ENCODE measurements at places on chromosomes 6 and 20.

DNA sequence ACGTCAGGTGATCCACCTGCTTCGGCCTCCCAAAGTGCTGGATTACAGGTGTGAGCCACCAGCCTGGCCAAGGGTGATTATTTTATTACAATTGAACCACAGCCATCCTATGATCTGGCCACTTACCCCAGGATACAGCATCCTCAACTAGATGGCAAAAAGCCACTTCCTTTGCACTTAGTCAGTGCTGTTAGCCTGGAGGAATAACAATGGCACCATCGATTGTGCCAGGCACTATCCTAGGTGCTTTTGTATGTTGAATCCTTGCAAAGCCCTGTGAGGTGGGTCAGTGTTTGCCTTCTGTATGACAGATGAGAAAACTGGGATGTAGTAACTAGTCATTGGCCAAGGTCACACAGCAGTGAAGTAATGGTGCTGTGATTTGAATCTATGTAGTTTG, 11.2 kb upstream of the TTPAL start:
- DNase-seq, result no peak

DNA sequence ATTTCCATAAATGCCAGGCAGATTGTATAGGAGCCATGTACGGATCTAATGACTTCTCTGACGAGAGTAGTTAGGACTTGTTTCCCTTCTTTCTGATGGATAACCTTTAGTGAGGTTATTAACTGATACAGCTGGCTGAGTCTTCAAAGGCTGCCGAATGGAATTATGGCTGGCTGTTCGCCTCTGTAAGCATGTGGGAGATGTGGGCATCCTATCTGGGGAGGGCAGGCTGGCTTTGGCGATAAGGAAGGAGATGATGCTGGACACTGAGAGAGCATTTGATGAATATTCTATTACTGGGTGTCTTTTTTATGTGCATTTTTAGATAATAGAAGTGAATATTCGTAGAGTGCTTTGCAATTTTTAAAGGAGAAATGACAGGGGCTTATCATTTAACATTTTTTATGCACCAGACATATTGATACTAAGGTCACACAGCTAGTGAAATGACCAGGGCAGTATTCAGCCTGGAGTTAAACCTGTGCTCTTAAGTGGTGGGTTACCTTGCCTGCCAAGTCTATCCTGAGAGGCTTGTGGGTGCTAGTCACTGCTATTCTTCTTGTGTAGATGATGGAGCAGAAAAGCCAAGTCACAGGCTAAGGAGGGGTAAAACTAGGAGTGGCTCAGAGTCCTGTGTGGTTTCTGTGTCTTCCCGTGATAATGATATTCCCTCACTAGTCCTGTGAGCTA, 3.1 kb downstream of the PBOV1 start:
- DNase-seq, result no peak

DNA sequence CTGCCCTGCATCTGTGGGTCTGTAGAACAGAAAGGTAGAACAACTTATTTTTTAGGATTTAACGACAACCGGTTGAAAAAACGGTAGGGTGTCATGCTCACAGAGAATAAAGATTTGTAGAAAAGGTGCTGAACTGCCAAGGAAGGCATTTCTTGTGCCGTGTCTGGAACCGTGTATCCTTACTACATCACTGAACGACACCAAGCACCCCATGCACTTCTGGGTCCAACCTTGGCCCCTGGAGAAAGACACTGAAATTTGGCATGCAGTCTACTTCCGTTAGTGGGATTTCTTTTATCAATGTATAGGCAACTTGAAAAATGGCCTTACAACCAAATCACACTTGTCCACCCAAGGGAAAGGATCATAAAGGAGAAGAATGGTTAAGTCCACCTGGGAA, 145.5 kb downstream of the ZMYND8 start:
- no peak for DNase-seq

GRCh38 chr6:41826343-41827022, 39.0 kb downstream of the TOMM6 start:
- DNase-seq, result no peak

DNA sequence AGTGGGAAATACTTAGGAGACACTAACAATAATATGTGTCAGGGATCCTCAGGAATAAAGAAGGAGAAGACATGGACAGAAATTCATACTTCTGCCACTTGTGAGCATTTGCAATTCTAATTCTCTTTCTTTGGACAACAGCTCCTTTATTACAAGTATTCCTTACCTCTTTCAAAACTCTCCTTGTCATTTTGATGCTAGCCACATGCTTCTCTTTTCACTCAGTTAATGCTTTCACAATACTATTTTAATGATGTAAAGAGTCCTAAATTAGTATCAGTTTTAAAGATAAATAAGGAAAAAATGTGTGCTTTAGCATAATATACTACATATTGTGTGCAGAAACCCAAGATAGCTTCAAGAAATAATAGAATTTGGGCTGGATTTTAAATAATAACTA, 62.5 kb downstream of the AHI1 start:
- no peak for DNase-seq

DNA sequence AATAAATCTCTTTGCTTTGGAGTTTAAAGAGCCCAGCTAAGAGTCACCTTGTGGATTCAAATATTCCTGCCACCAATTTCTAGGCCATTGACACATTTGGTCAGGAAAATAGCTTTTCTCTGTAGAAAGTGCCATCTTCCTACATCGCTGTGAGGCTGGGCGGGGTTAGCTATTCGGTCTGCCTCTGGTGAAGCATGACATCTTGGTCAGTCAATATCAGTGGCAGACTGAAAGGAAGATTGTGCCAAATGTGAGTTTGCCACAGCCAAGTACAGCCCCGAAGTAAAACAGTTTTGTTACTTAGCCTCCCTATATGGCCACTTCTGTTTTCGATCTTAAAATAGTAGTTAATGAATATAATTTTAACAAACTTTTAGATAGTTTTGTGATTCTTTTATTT, 65.5 kb upstream of the FABP7 start:
- no peak for DNase-seq

- DNase-seq, result no peak
These were observed 43.7 kb upstream of the BPIFA2 start for GRCh38 chr20:33124261-33124660.

DNA sequence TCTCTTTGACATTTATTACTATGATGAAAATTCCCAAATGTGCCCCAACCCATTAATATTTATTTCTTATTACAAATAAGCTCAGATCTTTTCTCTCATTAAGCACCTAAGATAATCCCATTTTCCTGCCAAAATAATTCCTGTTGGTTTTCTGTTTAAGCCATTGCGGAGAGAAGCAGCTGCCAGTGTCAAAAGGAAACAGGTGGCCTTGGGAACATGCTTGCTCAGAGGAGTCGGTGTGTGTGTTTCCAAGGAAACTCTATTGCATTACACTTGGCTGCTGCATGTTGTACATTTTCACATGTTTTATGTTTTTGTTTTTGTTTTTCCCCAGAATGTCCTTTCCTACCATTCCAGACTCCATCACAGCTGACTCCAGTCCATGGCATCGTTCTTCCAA, 56.4 kb downstream of the CD24 start:
- DNase-seq, result no peak

GRCh38 chr6:44652547-44652946, 265.0 kb downstream of the CDC5L start:
- DNase-seq, result no peak

DNA sequence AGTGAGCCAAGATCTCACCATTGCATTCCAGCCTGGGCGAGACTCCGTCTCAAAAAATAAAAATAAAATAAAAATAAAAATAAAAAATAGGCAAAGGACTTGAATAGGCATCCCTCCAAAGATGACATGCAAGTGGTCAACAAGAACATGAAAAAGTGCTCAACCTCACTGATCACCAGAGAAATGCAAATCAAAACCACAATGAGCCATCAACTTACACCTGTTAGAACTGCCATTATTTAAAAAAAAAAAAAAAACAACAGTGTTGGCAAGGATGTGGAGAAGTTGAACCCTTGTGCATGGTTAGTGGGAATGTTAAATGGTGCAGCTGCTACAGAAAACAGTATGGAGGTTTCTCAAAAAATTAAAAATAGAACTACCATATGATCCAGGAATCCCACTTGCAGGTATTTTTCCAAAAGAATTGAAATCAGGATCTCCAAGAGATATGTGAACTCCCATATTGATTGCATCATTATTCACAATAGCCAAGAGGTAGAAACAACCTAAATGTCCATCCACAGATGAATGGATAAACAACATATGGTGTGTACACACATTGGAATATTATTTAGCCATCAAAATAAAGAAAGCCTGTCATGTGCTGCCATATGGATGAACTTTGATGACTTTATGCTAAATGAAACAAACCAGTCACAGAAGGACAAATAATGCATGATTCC, 2.8 kb downstream of the C20orf203 start:
- no peak for DNase-seq

DNA sequence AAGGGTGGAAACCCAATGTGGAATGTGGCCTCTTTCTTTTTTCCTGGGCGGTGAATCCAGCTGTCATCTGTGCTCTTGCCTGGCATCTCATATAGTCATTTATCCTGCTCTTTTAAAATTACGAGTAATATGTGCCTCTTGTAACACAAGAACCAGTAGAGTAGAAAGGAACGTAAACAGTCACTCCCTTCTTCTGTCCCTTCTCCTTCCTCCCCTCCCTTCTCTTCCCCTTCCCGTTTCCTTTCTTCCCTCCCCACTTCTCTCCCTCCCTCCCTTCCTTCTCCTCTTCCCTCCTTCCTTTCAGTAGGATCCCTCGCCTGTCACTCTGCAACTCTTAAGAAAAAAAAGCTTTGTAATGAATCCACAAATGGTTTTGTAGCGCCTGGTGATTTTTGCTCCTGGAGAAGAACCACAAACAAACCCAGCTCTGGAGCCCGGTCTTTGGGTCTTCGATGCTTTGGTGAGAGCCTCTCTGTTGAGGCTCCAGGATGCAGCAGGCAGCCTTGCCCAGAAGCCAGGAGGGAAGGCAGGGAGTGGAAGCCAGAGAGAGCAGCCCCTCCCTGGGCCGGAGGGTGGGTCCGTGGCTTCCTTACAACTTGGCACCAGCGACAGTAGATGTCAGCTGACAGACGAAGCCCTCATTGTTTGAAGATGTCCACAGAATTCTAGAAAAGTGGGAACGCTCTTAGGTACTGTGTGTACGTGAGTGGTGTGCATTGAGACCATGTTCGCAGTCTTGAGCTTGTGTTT, 15.0 kb downstream of the DUSP22 start:
- DNase-seq, result no peak

DNA sequence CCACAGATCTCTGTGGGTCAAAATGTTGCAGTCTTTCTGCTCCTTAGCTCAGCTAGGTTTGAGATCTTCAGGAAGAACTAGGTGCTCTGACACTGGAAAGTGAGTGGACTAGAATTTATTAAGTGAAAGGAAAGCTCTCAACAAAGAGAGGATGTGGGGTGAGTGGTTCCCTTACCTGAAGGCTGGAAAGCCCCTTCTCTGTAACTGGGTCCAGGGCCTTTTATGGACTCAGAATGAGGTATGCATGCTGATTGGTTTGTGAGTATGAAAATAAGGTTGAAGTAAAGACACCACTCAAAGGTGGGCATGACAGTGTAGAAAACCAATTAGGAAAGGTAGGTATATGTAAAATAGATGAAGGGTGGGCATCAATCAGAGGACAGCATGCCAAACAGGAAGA, 485.5 kb downstream of the CD109 start:
- DNase-seq, result no peak

DNA sequence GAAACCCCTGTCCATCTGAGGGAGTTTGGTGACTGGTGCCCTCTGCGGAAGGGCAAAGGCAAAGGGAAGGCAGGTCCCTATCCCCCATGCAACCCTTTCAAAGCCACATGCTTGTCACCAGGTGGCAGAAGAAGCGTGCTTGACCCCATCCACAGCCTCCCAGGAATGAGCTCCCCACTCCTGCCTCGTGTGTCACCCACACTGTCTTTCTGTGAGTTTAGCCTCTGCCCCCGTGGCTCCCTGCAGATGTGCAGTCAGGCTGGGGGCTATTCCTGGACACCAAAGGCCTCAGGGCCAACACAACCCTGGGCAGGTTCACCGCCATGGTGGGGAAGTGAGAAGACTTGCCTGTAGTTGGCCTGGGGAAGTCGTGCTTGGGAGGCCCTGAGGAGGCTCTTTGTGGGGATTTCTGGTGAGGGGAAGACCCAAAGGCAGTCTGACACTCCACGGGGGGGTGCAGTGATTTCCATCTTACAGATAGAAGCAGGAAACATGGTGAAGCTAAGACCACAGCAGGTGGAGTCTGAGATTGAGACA, 16.6 kb upstream of the PCMTD2 start:
- no peak for DNase-seq

DNA sequence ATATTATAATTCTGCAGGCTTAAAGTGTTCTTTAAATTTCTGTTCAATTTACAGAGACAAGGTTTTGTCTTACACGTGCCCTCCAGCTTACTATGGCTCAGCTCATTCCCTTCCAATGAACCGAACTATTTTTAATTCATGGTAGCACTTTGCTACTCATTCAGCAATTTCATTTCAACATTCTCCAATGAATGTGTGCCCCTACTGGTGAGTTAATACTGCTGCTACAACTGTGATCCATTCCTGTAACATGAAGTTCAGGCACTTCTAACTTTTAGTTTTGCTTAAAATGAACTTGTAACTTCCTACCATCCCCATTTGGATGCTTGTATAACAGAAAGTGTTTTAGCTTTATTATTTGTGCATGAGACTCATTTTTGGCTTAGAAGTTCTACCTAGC, 99.7 kb downstream of the F13A1 start:
- DNase-seq, result no peak

- DNase-seq, result no peak
These were observed 2.4 kb downstream of the COL11A2 start for GRCh38 chr6:33189625-33190448.

- no peak for DNase-seq
These were observed 75.4 kb upstream of the ADGRB3 start for GRCh38 chr6:68559716-68560115.

DNA sequence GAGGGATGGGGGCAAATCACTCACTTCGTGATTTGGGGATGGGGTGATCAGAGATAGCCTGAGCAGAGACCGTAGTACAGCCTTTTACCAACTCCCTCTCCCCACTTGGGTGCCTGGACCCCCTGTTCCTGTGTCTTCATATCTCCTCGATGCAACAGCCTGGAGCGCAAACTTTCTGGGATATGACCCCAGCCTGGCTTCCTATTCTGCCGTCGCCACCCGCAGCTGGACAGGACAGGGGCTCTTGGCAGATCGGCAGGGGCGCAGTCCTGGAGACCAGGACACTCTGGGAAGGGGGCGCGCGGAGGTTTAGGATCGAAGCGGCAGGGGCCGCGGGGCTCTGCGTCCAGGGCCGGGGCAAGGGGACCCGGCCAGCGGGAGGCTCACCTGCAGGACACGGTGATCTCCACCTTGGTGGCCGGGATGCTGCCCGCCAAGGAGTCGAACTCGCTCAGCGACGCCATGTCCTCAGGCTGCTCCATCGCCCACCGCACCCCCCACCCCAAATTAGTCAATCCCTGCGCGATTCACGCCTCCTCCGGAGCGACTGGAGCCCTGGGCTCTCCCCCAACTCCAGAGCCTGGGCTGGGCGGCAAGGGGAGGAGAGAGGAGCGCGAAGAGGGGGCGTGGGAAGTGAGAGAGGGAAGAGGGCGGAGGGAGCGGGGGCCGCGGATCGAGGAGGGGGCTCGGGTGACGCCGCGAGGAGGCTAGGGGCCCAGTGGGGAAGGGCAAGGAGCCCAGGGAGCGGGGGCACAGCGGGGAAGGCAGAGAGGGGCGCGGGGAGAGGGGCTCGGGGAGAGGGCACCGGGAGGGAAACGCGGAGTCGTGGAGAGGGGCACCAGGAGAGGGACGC, at the start of gene CPNE5:
CPNE5 (minus strand) TSS at position 549 of the 853 bp plus-strand sequence; CDS start at position 482, 67 bp downstream.
- DNase-seq, result no peak

- peak; percentile 43 for DNase-seq
These were observed 222.8 kb downstream of the LY86 start for GRCh38 chr6:6811128-6812009.

Measured in stromal cell of bone marrow (primary cell).